CD8-positive, alpha-beta T cell (primary cell): ENCODE measurements at places on chromosomes 13 and 19.

GRCh38 chr19:6925801-6926751, 38.7 kb downstream of the ADGRE1 start:
- DNase-seq, result no peak

GRCh38 chr19:56547535-56547934, 8.8 kb downstream of the ZFP28 start:
- no peak for DNase-seq

DNA sequence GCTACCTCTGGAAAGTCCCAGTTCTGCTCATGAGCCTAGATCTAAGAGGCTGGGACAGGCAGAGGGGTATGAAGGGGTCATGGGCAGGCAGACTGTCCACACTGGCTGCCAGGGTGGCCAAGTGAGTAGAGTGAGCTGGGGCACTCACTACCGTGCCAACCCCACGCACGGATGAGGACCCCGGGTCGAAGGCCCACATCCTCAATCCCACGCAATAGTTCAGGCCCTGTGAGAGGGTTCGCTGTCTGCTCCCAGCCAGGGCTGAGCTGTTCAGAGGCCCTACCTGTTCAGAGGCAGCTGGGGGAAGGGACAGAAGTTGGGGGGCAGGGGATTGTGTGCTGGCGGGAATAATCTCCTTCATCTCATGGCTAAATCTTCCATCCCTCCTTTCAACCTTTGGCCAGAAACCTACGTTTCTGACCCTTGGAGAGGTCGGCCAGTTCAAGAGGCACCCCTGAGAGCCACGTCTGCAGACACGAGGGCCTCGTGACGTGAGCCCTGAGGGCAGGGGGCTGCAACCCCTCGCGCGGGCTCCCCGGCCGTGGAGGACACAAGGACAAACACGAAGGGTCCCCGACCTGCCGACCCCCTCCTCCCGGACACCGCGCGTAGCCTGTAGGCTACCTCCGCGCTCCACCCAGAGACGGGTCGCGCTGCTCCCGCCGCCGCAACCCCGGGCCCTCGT, 1.0 kb upstream of the RPS5 start:
- DNase-seq, result no peak

GRCh38 chr13:44414716-44415115, 41.1 kb downstream of the SERP2 start:
- DNase-seq, result no peak

- DNase-seq, result no peak
These were observed 134.4 kb downstream of the EFNB2 start for GRCh38 chr13:106401081-106401480.

DNA sequence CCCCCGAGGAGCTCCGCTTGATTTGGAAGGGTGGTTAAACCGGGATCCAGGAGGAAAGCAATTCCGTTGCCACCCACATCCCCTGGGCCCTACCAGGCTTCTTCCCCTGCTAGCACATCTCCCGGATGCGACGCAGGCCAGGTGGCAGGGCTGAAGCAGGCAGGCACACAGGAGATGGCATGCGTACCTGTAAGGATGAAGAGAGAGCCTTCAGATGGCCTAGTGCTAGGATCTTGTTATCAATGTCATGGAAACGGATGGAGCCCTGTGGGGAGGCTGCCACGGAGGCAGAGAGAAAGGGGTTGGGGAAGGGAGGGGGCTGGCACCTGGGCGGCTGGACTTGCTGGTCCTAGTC, 8.5 kb upstream of the SOX1 start:
- DNase-seq, result no peak

DNA sequence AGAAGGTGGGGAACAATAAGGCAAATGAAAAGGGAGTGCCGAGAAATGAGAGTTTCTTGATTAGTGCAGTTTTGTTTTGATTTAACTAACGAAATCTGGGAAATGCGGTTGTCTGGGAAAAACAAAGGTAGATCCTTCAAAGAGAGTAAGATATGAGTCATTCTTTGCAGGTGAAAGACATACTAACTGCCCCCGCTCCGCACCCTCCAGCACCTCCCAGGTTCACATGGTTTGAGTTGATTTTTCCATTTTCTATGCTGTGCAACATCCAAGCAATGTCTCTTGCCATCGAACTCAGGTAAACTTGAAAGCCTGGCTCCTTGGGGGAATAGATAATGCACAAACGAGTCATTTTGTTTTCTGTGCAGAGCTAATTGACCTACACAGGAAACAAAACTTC, 84.1 kb upstream of the KLF12 start:
- DNase-seq, result no peak

DNA sequence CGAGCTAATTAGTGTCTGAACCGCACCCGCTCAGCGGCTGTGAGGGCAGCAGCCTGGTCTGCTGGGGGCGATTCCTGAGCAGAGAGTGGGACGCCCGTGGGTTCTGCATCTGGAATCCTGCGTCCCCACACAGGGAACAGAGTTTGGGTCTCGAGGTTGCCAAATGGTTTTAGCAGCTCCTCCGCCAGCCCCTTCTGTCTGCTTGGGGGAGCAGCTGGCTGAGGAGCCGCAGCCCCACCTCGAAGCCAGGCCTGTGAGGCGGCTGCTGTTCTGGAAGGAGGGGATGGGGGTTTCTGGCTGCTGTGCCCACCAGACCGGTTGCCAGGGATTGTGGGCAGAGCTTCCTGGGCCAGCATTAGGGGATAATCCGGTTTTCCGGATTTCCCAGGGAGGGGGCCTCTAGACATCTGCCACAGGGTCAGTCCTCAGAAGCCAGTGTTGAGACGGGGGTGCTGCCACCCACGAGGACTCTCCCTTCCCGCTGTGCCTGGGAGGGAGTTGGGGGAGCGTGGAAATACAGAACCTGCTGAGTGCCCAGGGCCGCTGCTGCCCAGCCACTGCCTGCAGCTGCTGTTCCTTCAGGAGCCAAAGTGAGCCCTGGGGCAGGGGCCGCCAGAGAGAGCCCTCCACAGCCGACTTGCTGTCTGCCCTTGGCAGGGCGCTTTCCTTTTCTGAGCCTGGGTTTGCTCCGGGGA, 2.0 kb downstream of the CDC34 start:
- DNase-seq, result no peak

DNA sequence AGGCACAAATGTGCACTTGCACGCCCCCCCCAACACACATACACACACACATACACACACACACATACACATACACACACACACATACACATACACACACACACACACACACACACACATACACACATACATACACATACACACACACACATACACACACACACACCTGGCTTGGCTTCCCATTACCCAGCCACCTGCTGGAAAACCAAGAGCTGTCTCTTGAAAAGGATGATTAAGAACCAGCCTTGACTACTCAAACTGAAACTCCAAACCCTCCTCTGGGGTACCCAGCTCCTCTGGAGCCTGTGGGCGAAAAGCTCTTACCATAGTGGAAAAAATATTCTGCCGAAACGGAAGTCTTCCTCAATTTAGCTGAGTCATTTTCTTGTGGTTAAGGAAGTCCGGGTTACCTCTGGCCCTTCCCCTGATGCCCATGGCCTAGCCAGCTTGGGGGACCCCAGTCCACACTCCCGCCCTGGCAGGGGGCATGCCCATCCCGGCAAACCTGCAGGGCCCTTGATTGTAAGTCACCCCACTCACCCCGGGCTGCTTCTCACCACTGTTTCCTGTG, 21.9 kb downstream of the CEBPA start:
- no peak for DNase-seq

GRCh38 chr19:7575434-7576040, 20.1 kb upstream of the CAMSAP3 start:
- DNase-seq, result no peak

DNA sequence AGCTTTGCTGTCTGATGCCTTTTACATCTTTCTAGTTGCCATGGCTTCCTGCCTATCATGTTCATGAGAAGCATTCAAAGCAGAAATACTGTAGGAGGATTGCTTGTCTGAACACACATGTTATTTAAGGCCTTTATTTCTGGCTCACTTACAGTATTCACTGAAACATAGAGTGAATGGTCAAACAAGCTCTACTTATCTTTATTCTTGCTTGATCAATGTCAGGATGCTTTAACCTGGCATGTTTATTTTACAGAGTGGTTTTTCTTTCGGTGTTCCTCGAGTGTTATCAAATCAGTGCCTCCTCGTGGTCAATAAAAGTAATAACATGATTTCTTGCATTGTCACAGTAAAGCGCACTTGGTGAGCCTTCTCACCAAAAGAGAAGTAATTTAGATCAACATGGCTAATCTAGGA, 73.5 kb upstream of the PCDH17 start:
- DNase-seq, result no peak

- no peak for DNase-seq
These were observed 11.8 kb downstream of the ARHGEF18 start for GRCh38 chr19:7360393-7360984.

DNA sequence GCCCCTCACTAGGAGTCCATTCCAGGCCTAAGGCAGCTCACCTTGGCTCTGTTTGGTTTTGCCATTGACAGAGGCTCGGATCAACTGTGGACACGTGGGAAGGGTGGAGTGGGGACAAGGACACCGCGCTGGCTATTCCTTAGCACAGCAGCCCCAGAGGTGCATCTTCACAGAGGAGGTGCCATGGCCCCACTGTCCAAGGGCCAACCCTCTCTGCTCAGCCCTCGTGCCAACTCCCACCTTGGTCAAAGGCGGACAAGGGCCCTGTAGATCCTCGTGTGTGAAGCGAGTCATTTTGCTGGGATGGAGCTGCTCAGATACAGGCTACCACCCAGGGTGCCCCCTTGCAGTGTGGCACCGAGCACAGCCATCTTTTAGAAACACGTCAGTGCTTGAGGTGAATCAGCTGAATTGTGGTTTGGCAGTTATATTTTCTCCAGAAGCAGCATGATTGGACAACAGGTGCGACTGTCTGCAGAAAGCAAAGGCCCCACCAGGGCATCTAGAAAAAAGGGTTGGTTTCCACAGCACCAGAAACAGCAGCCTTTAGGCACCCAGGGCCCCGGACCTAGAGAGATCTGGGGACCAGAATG, 192.1 kb upstream of the GPR12 start:
- DNase-seq, result no peak

DNA sequence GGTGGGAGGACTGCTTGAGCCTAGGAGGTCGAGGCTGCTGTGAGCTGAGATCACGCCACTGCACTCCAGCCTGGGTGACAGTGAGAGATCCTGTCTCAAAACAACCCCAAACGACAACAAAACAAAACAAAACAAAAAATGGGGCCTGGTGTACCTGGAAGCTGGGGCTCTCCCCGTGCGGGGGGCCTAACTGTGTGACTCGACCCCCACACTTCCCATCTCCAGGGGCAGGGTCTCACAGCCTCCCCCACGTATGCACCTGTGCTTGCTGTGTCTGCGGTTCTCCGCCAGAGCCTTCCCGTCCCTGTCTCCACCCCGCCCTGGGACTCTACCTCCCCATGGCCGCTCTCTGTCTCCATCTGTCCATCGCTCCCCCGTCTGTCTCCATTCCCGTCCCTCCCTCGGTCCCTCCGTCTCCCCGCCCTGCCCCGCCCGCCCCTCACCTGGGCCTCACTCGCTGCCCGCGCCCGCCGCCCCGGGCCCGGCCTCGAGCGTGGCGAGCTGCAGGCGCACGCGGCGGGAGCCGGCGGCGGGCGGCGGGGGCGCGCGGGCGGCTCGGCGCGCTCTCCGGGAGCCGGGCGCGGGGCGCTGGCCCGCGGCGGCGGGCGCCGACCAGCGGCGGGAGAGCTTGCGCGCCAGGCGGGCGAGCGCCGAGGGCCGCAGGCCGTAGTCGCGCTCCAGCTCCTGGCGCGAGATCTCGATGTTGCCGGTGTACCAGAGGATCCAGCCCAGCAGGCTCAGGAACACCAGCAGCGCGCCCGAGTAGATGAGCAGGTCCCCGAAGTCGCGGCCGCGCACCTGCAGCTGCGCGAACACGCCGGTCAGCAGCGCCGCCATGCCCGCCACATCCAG, 587 bp downstream of the TMEM238 start:
- no peak for DNase-seq

- no peak for DNase-seq
These were observed 935 bp downstream of the CRB3 start for GRCh38 chr19:6465006-6465405.

- DNase-seq, result no peak
These were observed 954.7 kb downstream of the SLITRK6 start for GRCh38 chr13:84844473-84844872.

GRCh38 chr13:109769921-109770320, 16.5 kb downstream of the IRS2 start:
- no peak for DNase-seq

GRCh38 chr13:22744688-22745452, 435.9 kb upstream of the SGCG start:
- DNase-seq, result no peak

GRCh38 chr19:3543150-3544057, 4.4 kb downstream of the TEKTIP1 start:
- no peak for DNase-seq

DNA sequence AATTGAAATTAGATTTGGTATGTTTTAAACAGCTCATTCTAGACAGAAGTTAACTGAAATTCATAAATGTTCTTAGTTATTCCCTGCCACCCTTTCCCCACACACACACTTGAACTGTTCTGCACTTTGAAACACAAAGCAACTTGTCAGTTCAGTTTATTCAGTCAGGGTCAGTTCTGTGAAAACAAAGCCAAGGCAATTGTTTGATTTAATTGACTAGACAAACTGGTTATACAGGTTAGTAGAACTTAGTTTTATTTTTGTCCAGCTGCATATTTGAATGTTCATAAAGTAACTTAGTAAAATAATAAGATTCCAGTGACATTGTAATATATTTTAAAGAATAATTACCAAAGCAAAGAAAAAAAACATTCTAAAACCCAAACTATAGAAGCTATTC, 98.3 kb upstream of the KLF5 start:
- no peak for DNase-seq

GRCh38 chr19:7909471-7910067, 5.1 kb upstream of the TGFBR3L start:
- DNase-seq, result no peak
